ENCODE measurements at places on chromosomes 2 and 18. TPM values are rescaled to one million over a fixed set of nuclear protein-coding genes. Genes with fewer than 3 reads are reported as not detected.

The TTR gene
- not detected for total RNA-seq

The UNC50 gene
- total RNA-seq, result 31.3 TPM

The G6PC2 gene
- not detected for total RNA-seq

The RFTN2 gene
- total RNA-seq, result 8.1 TPM

The RGPD4 gene
- not detected for total RNA-seq

The ATG4B gene
- total RNA-seq, result 83.2 TPM

The KCNIP3 gene
- total RNA-seq, result 1.5 TPM
